Adrenal gland (tissue), 19 donors: ENCODE measurements at places on chromosomes 13 and 19.

GRCh38 chr13:33285420-33286124 lies at the start of gene STARD13:
STARD13 (minus strand) TSS chr13:33285755; CDS start chr13:33285638, 117 bp downstream.
- peak; percentile 97 for DNase-seq

DNA sequence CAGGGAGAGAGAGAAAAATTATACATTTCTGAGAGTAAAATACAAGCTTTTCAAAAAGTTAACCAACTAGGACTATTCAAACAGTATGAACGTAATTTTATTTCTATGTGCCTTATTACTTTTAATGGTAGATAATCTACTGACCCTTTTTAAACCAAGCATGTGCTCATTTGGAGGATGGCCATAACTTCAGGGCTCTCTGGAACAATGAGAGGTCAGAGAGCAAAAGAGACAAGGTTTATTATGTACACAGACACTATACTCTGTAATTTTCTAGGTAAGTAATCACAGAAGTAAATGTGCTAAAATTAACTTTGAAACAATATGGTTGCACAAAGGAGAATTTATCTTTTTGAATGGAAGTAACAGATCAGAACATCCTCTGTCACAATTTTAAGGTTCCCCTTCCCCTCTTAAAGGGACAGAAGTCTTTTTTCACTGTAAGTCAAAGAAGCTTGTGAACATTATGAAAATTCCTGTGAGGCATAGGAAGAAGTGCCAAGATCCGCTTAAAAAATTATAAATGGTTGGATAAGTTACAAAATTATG lies 1.0 kb downstream of the POSTN start:
- no peak for DNase-seq

DNA sequence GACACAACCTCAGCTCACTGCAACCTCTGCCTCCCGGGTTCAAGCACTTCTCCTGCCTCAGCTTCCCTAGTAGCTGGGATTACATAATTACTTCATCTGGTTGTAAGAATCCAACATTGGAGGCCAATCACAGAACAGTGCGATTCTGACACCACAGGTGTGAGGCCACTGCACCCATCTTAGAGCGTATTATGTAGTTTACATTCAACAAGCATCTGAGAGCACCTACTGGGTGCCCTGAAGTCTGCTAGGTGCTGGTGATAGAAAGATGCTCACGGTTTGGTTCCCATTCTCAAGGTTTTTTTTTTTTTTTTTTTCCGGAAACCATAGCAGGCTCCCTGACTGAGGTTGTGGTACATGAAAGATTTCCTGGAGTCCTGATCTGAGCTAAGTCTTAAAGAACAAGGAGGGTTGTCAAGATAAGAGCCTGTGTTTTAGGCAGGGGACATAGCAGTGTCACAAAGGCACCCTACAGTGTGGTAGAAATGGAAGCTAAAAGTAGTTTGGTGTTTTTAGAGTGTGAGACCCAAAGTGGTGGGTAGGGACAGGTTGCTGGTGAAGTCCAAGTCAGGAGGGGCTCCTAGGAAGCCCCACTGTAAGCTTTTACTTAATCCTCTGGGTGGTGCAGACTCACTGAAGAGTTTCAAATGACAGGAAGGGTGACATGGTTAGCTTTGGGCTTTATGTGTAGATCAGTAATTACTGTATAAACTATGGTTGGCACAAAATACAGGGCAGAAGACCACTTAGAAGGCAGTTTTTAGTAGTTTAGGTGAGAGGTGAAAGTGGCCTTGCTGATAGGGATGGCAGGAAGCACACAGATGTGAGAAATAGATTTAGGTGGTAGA lies 15.2 kb downstream of the SAE1 start:
- no peak for DNase-seq

DNA sequence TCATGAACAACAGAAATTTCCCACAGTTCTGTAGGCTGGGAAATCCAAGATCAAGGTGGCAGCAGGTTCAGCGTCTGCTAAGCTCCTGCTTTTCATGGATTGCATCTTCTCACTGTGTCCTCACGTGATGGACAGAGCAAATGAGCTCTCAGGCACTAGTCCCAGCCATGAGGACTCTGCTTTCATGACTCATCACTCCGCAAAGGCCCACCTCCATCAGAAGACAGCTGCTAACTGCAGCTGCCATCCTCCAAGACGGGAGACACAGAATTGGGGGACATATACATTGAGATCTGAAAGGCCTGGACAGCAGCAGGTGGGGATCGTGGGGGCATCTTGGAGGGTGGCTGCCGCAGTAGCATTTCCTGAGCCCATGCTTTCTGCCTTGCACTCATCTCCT lies 44.4 kb upstream of the SPATA13 start:
- no peak for DNase-seq

DNA sequence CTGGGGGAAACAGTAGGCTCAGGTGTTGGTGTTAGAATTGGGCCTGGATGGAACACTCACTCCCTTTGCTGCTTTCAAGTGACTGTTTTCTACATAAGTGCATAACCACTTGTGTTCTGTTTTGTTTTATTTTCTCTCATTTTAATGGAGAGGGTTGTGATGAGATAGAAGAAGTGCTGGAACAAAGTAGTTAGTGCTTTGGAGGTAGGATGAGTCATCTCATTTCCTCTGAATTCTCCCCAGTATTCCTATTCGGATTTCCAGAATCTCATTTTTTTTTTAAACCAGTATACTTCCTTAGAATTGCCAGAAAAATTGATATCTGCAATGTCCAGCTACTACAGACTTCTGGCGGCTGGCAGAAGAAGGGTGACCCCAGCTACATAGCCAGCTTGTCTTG lies 575.9 kb downstream of the MYO16 start:
- no peak for DNase-seq

GRCh38 chr13:51318015-51318414 lies 21.5 kb upstream of the SERPINE3 start:
- DNase-seq = no peak

DNA sequence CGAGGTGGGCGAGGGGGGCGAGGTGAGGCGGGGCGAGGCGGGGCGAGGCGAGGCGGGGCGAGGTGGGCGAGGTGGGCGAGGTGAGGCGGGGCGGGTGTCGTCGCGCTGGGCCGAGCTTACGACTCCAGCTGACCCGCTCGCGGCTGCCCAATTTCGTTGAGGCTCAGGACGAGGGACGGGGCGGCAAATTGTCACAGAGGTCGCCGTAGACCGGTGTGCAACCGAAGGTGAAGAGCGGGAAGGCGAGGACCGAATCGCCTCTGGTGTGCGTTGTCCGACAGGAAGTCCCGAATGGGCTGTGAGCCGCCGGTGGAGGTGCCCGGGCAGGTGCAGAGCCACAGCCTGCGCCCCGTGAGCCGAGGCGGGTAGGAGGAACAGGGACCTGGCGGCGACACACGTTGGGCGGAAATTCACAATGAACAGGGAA lies at the start of gene LACC1:
LACC1 (plus strand) TSS at position 150 of the 427 bp plus-strand sequence. CDS start 1,082 bp downstream, outside the sequence.
- peak; percentile 63 for DNase-seq

GRCh38 chr19:52778811-52779210 lies 7.8 kb downstream of the ZNF600 start:
- no peak for DNase-seq

GRCh38 chr19:57664269-57665127 lies 4.2 kb upstream of the ZSCAN4 start:
- peak; percentile 65 for DNase-seq

GRCh38 chr19:10452726-10453618 lies 32.6 kb downstream of the PDE4A start:
- no peak for DNase-seq

DNA sequence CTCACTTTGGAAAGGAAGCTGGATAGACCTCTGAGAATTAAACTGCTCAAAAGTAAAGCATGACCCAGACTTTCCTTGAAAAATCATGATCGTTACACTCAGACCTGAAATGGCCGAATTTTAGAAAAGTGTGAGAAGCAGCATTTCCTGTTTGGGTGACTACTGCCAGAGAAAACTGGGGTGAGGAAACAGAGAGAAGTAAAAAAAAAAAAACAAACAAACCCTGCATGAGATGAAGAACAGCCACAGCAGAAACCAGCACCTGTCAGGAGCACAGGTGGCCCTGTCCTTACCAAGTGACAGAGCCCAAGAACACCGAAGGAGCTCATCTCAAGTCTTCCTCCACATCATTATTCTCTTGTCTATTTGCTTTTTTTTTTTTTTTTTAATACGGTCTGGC lies 12.0 kb upstream of the ADPRHL1 start:
- no peak for DNase-seq

GRCh38 chr19:18144361-18144760 lies 8.6 kb upstream of the PIK3R2 start:
- no peak for DNase-seq

- DNase-seq = no peak
These were observed 27.8 kb downstream of the EXOC3L2 start for GRCh38 chr19:45217193-45217956.

- DNase-seq = no peak
These were observed 299.0 kb downstream of the KLF12 start for GRCh38 chr13:73835138-73835721.

DNA sequence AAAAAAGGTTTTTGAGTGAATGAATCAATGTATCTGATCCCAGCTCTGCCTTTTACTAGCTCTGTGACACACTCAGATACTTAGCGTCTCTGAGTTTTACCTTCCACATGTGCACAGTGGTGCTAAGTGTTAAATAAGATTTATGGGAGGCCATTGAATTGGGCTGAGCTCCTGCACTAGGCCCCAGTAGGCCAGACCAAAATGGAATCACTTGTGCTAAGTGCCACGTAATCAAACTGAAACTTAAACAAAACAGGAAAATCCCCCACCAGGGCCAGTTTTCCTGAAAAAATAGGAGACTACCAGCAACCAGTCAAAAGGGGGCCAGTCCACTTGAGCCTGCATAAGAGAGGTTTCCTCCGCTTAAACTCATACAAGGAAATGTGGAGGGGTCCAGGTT lies 40.9 kb downstream of the GJA3 start:
- no peak for DNase-seq

DNA sequence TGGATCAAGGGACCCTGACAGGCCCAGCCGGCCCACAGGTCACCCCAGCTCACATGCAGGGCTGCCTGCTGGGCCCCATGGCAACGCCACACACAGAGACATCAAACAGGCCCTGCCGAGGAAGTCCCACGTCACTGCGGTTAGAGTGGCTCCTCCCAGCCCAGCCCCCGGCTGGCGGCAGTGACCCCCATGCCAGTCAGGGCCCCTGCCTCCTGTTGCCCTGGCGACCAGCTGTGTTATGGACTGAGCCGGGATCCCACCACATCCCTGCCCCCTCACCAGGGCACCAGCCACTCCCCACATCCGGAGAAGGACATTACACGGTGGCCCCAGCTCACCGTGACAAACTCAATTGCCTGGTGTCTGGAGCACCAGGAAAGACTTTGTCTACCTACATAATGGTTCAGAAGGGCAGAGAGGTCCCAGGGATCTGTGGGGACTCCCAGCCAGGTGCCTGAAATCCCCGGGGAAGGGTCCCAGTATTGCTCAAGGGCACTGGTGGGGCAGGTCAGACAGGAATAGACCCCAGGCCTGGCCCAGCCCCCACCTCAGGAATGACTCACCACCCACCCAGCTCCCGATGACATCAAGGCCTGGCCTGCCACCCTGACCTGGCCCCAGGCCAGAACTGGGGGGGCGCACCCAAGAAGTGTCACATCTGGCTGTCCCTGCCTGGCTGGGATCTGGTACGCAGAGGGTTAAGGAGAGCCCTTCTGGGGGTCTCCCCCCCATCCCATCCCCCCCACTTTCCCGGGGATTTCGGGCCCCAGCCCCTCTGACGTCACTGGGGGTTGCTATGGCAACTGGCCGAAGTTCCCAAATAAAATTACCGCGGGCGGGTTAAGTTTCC lies 30.2 kb upstream of the NANOS3 start:
- DNase-seq = peak; percentile 88

DNA sequence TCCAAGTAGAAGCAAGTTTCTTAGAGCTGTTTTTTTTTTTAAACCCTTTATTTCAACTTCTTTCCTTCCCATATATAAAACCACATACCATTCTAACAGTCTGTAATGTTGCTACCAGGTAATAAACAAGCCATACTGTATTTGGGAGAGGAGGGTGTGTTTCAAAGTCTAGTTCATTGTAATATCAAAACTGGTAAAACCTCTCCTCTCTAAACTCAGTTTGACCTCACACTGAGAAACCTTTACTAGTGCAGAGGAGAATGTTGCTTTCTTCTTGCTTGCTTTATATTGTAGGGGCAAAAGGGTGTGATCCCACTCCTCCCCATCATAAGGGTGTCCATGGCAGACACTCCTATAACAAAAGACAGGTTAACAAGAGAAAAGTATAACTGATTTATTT lies 155.1 kb downstream of the GGACT start:
- no peak for DNase-seq

GRCh38 chr13:35213911-35214310 lies 262.6 kb downstream of the MAB21L1 start:
- no peak for DNase-seq

- DNase-seq = no peak
These were observed 3.1 kb upstream of the LYPD3 start for GRCh38 chr19:43468354-43469159.

GRCh38 chr13:112837371-112838037 lies 131.5 kb upstream of the MCF2L start:
- DNase-seq = no peak

DNA sequence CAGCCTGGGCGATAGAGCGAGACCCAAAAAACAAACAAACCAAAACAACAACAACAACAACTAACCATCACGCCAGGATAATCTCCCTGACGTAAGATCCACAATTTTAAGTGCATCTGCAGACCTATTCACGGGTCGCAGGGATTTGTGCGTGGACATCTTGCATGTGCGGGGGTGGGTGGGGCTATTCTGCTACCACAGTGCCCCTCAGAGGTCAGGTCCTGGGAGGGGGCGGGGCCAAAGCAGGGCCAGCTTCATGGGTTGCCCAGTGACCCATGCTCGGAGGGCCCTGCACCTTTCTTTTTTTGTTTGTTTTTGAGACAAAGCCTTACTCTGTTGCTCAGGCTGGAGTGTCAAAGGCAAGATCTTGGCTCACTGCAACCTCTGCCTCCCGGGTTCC lies 2.6 kb upstream of the CDC42EP5 start:
- no peak for DNase-seq

- DNase-seq = no peak
These were observed 301.6 kb downstream of the SLITRK6 start for GRCh38 chr13:85497652-85498051.

GRCh38 chr13:76885203-76886004 lies 801 bp downstream of the KCTD12 start:
- DNase-seq = peak; percentile 62

DNA sequence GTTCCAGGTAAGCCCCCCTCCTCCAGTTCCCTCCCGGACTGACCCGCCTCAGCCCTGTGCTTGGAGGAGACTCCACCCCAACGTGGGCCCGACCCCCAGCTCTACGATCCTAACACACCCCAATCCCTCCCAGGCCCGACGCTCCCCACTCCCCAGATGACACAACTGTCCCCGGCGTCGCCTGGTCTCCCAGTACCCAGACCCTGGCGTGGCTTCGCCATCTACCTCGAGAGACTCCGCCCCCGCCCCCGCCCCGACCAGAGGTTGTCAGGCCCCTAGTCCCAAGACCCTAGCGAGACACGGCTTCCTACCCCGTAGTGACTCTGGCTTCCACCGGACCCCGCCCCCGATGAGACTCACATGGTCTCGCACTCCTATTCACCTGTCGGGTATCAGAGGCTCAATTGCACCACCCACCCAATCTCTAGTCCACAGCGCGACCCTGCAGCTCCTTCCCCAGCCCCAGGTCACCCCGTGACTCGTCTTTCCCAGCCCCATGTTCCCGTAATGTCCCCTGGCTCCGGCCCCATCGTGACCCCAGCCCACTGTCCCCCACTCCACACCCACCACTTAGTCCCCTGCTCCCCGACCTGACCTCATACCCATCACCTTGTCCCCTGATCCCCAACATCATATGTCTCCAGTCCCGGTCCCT lies 2.9 kb downstream of the CD37 start:
- DNase-seq = peak; percentile 50

- no peak for DNase-seq
These were observed 43.8 kb downstream of the SPRY2 start for GRCh38 chr13:80297094-80297493.

- no peak for DNase-seq
These were observed 20.2 kb downstream of the MED26 start for GRCh38 chr19:16607819-16608218.

- no peak for DNase-seq
These were observed 5.2 kb downstream of the DOCK9 start for GRCh38 chr13:98972627-98973026.
